ENCODE measurements at places on chromosomes 2 and 18.

DNA sequence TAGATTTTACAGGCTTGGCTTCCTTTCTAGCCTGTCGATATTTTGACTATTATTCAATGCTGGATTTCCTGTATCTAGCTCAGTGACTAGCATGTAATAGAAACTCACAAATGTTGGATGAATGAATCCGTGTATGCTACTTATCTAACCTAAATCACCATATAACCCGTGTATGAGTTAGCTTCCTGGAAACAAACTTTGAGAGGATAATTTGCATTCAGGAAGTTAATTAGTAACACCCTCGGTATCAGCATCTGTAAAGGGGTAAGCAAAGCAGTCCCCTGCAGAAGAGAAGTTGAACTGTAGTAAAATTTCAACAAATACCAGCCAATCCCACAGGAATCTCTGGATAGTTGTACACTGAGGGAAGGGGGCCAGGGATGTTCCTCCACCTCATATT, 269.4 kb upstream of the LRATD1 start:
- no peak for DNase-seq

DNA sequence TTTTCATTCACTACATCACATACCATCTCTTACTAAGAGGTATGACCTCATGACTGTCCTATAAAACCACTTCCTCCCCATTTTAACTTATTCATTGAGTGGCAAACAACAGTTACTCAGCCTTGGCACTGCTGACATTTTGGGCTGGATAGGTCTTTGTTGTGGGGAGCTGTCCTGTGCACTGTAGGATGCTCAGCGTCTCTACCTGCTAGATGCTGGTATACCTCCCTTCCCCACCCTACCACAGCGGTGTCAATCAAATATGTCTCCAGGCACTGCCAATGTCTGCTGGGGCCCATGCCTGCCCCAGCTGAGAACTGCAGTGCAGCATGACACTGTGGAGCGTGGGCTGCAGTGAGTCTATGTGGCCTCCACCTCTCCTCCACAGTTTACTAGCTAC, 76.3 kb upstream of the MGAT4A start:
- no peak for DNase-seq

DNA sequence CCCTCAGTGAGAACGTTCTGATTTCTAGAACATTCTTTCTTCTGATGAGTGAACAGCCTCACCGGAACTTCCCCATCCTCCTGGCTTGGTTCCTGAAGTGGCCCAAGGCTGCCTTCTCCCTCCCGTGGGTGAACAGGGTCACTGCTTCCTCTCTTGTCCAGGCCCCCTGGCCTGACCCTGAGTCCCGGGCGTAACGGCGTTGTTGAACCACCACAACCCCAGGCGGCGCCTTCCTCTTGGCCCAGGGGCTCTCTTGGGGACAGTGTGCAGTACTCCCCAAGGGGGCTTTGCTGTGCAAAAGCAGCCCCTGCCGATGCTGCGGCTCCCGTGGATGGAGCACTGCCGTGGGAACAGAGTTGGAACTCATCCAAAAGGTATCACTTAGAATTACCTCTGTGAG, 147.2 kb downstream of the TSN start:
- no peak for DNase-seq

DNA sequence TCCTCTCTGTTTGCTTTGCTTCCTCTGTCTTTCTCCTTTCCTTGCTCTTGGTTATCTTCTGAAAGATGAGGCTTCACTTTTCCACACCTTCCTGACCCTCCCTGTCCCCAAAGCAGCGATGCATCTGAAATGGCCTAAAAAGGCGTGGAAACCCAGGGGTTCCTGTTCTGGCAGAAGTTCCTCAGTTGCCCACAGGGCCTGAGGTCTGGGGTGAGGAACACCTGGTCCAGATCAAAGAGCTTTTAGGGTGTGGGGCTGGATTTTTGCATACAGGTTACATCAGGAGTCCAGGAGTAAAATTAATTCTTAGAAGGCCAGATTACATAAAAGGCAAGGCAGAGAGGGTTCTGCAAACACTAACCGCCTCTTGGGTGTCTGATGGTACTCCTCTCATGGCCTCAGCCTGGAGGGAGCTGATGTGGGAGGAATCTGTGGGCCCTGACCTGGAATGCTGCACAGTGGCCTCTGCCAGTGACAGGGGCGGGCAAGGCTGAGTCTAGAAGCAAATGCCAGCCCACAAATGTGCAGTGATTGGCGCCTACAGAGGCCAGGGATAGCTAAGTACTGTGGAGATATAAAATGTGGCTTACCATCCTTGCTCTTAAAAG, 41.8 kb downstream of the INPP4A start:
- DNase-seq: no peak

- DNase-seq: peak; percentile 12
These were observed 96.1 kb downstream of the UGGT1 start for GRCh38 chr2:128187032-128187654.

DNA sequence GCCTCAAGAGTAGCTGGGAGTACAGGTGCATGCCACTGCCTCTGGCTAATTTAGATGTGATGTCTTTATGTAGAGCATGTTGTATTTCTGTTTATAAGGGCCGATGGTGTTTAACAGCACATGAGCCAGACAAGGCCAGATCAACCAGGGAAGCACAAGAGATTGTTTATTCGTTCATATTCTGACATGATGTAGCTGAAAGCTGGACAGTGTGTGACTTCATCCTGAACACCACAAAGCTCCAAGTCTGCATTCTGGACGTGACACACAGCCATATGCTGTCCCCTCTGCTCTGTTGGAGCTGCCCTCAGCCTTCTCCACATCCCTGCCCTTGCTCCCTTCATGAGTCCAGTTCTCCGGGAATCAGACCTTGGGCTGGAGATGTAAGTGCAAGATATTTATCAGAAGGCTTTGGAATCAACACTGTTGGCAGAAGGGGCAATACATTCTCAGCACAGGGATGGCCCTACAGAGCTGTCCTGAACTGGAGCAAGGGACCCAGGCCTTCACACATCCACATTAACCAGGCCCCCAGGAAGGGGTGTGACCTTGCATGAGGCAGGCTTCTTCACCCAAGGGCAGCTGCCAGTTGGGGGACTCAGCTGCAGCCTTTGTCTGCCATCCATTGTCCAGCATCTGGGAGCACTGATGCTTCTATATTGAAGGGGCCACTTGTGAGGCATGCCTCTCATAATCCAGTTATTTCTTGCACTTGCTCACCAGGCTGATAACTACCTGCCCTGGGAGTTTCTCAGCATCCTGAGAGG, 38.5 kb downstream of the EDAR start:
- no peak for DNase-seq

GRCh38 chr2:230868947-230869913, 4.5 kb downstream of the ITM2C start:
- DNase-seq: no peak

GRCh38 chr2:178271629-178272333, 77.5 kb downstream of the OSBPL6 start:
- peak; percentile 52 for DNase-seq

- DNase-seq: no peak
These were observed 131.1 kb downstream of the LTBP1 start for GRCh38 chr2:33077844-33078243.

DNA sequence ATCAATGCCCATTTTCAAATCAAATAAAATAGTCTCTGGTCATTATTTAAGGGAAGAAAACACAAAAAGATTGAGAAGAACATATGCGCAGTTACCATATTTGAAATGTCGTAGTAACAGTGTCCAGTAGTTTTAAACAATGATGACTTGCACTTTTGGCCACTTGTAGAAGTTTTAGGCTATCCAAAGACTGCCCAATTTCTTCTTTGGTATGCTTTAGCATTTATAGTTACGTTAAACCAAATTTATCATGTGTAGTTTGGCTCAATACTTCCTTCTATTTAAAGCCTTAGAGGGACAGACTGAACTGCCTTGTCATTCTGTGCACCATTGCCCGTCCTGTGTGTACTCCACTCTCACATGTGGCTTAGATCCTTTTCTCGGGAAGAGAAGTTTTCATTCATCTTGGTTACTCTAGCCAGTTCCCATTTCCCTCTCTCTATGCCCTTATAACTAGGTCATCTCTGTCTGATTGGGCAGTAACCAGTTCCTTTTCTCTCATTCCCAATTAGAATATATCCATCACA, 84.8 kb upstream of the TTN start:
- no peak for DNase-seq

DNA sequence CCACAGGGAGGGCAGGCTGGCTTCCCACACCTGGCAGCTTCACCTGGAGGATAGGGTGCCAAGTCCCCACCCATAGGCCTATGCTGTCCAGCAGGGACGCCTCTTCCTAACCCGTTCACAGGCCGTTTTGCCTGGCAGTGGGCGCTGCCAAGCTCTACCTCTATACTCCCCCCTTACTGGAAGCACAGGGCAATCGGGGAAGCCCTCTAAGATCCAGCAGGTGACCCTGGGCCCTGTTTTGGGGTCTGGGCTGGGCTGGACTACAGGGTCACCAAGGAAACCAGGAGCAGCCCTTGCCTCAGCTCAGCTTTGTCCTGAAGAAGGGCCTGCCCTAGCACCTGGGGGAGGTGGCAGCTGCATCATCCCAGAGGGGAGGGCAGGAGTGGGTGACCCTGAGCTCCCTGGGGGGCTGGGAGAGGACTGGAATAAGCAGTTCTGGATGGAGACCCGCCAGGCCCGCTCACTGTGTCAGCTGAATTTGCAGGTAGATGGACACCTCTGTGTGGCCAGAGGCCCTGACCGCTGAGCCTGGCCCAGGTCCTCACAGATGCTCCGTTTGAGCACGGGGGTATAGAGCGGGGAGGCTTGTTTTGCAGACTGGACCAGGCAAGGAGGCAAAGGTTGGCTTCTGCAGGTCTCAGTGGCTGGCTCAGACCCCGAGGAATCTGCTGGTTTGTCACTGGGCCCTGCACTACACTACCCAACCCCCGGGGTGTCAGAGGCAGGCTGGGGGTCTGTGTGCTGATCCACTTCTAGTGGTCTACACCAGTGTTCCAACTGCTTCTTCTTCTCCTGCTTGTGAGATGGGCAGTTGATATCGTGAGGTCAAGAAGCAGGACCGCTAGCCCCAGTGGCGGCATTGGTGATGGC, 163.1 kb downstream of the ASB1 start:
- no peak for DNase-seq

DNA sequence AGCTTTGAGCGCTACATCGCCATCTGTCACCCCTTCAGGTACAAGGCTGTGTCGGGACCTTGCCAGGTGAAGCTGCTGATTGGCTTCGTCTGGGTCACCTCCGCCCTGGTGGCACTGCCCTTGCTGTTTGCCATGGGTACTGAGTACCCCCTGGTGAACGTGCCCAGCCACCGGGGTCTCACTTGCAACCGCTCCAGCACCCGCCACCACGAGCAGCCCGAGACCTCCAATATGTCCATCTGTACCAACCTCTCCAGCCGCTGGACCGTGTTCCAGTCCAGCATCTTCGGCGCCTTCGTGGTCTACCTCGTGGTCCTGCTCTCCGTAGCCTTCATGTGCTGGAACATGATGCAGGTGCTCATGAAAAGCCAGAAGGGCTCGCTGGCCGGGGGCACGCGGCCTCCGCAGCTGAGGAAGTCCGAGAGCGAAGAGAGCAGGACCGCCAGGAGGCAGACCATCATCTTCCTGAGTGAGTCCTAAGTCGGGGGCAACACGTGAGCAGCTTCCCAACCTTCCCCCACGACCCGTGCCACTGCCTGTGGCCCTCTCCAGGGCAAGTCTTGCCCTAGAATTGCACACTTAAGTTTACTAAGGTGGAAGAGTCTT, 928 bp downstream of the GPR39 start:
- DNase-seq: no peak

DNA sequence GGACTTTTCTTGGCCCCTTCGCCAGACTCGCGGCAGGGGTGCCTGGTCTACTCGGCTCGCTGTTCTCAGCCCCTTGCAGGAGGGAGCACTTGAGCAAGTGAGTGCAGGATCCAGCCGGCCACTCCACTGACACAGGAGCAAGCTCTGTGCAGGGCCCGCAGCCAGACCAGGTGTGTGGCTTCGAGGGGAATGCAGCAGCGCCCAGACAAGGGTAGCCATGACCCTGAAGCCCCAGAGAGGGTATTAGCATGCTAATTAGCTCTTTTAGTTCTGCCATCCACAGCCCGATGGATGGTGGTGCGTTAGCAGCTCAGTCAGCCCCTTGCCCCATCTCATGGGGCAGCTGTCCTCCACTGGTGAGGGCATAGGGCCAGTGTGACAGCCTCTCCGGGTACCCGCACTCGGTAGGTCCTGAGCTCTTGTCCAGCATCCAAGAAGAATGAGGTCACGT, 103.2 kb upstream of the HS6ST1 start:
- DNase-seq: no peak

DNA sequence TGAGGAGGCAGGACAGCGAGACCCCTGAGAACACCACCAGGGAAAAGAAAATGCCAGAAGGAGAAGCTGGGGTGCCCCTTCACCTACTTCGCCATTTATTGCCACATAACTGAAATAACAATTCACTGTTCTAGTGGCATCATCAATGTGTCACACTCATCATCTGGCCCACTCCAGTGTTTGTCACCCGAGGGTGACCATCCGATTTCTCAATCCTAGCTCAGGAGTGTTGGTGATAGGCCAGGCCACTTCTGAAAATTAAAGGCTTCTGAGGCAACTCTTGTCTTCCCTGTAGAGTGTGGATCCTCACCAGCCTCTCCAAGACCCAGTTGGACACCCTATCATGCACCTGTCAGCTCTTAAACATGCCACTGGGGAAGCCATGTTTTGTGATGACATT, 62.9 kb upstream of the BZW1 start:
- DNase-seq: no peak

DNA sequence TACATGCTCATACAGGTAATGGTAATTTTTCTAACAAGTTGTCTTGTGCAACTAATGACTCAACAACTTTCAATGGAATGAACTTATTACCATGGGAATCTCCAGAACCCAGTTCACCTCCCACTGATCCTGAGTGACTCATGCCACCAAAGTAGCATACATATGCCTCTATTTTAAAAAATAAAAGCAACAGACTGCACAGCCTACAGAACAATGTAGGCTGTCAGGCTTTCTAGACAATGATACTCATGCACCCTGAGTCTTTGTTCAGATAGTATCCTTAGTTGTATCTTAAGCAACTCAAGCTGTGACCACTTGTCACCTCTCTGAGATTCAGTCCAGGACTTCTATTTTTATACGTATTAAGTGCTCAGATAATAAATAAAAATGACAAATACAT, 531.0 kb upstream of the SETBP1 start:
- DNase-seq: no peak

DNA sequence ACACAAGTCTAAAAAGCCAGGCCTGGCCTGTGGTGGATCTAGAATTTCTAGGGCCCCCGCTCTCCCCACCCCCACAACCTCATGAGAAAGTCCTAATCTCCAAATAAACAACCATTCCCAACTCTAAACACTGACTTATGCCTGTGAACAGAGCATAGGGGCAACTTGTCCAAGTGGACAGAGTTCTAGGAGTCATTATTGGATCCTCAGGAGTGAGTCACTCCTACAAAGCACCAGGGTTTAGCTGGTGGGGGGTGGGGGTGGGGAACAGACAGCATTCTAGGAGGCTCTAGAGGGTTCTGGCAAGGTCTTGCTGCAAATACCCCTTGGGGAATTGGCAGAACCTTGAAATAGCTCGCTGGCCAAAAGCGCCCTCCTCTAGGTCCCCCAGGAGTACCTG, 83.3 kb downstream of the ZCCHC2 start:
- DNase-seq: no peak

GRCh38 chr2:110885256-110885655, 152.9 kb downstream of the ACOXL start:
- no peak for DNase-seq

Data from midbrain (tissue), 1 donor.